ENCODE measurements at places on chromosomes 4 and X.
A peak's percentile ranks its signal among the peaks of the same experiment; 100 is the strongest.

DNA sequence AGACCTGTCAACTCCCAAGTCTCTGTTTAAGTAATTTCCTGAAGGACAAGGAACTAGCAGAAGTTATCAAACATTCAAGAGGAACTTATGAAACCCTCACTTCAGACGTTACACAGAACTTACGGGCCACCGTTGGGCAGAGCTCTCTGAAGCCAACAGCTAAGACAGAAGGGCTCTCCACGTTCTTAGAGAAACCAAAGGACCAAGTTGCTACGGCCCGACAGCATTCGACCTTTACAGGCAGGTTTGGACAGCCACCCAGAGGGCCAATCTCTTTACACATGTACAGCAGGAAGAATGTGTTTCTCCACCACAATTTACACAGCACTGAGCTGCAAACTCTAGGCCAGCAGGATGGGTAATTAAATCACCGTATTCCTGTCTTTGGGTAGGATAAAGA lies 705.1 kb upstream of the GRID2 start:
- DNase-seq, result no peak

GRCh38 chr4:89173336-89174090 lies 62.2 kb downstream of the TIGD2 start:
- no peak for DNase-seq

DNA sequence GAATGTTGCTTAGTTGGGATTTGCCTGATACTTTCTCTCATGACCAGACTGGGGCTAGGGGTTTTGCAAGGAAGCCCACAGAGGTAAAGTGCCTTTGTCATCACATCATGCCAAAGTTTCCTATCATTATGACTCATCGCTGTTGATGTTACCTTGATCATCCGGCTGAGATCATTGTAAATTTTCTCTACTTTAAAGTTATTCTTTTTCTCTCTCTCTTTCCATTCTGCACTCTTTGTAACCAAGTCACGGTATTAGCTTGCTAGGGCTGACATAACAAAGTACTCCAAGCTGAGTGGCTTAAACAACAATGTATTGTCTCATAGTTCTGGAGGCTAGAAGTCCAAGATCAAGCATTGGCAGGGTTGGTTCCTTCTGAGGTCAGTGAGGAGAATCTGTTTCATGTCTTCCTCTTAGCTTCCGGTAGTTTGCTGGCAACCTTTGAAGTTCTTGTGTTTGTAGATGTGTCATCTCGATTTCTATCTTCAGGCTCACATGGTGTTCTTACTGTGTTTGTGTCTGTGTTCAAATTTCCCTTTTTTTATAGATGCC lies 113.0 kb downstream of the DTHD1 start:
- peak; percentile 83 for DNase-seq

GRCh38 chr4:118775405-118775804 lies 60.5 kb downstream of the SEC24D start:
- DNase-seq, result no peak

- DNase-seq, result no peak
These were observed 95.2 kb downstream of the CLNK start for GRCh38 chr4:10589321-10589720.

- DNase-seq, result no peak
These were observed 34.4 kb upstream of the SLC25A4 start for GRCh38 chr4:185108669-185109068.

- DNase-seq, result no peak
These were observed 107.5 kb downstream of the SLC2A9 start for GRCh38 chr4:9913846-9914245.

DNA sequence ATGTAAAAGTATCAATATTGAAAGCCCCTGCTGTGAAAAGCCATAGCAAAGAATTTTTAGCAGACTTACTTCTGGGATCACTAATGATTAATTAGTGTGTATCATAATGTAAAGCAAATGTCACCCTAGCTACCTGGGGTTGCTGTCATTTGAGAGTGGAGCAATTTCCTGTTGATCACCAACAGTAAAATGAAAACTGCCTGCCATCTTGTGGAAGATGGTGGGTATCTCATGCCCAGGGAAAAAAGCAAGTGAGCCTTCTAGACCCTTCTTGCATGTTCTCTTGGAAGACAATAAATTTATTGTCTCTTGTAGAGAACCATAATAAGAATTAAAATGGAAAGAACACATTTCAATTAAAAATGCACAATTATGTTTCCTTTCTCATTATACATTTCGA lies 360.2 kb downstream of the ZIC3 start:
- peak; percentile 8 for DNase-seq

DNA sequence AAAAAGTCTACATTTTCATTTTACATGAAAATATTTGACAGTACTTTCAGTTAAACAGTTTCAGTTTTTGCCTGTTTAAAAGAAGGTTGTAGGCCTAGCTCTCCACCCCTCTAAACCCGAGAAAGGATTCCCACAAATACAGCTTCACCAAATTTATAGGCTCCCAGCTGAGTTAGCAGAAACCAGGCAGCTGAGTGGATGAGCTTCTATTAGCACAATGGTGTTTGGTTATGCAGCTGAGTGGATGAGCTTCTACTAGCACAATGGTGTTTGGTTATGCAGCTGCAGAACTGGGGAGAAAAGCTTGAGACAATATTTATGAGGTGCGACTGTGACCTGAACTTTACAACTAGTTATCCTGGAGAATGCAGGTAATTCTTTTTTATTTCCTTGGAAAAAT lies 36.6 kb upstream of the PAQR3 start:
- no peak for DNase-seq

- peak; percentile 46 for DNase-seq
These were observed 126.6 kb downstream of the PPP4R3C start for GRCh38 chrX:27336466-27337091.

GRCh38 chrX:138945219-138945618 lies 233.7 kb upstream of the FGF13 start:
- DNase-seq, result no peak

DNA sequence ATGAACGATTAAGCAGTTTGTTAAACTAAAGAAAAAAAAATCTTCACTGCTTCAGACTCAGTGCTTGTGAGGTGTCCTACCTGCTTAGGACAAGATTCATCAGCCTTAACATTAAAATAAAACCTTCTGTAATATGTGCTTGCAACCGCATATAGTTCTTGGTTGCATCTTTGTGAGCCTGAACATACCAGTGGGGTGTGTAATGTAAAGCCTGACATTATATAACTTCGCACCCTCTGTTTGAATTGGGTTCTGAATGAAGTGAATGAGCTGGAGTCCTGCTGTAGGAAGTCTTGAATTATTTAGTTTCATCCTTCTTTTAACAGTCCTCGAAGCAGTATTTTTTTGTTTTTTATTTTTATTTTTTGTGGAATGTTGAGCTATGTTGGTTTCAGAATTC lies 3.1 kb downstream of the KDM6A start:
- DNase-seq, result no peak

GRCh38 chr4:94758700-94759399 lies 1.1 kb downstream of the BMPR1B start:
- no peak for DNase-seq

DNA sequence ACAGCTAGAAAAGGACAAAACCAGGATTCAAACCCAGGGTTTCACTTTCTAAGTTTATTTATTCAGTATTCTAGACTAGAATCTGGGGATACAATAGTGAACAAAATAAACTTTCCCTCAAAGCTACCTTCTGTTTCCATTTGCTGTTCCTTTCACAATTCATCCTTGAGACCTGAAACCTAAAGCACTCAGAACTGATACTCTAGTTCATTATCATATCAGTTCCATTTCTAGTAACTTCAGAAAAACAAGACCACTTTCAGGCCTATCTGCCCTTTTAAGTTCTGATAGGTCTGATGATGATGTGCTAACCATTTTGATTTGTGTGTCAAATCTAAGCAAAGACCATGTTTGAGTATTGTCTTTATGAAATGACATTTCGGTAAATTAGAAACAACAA lies 7.8 kb upstream of the XK start:
- no peak for DNase-seq
